Stimulated activated CD4-positive, alpha-beta T cell treated with anti-CD3 and anti-CD28 coated beads, Interleukin-12 subunit alpha, Interleukin-12 subunit beta, amount 100 ng/mL, for 24 hours (primary cell): ENCODE measurements at places on chromosomes 5 and 9.

DNA sequence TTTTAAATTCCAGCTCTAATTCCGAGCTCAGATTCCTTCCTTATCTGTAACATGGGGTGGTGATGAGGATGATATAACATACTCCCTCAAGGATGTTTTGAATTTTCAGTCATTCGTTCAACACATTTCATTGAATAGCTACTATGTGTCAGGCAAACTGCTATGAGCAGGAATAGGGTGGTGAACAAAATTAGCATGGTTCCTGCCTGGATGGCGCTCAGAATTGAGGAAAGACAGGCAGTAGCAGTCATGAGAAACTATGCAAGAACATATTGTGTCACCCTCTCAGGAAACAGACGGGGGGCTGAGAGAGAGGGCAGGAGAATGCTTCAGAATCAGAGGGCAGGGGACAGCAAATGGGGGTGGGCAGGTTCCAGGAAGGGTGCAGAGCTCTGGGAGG, 265.2 kb downstream of the NSG2 start:
- DNase-seq = no peak

DNA sequence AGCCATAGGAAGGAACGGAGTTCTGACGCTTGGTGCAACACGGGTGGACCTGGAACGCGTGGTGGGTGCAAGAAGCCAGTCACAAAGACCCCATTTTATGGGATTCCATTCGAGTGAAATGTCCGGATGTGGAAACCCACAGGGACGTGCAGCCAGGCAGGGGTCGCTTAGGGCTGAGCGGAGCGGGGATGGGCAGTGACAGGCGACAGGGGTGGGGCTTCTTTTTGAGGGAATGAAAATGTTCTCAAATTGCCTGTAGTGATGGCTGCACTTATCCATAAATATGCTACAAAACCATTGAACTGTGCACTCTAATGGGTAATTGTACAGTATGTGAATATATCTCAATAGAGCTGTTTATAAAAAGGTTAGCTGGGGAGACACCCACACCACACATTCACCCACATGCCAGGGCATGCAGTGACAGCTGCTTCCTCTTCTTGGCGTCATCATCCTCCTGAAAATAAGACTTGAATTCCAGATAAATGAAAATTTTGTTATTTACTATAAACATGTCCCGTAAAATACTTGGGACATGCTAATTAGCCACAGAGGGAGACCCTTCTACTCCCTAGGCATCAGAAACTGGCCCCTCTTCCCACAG, 71.3 kb upstream of the OLFM1 start:
- DNase-seq = no peak

DNA sequence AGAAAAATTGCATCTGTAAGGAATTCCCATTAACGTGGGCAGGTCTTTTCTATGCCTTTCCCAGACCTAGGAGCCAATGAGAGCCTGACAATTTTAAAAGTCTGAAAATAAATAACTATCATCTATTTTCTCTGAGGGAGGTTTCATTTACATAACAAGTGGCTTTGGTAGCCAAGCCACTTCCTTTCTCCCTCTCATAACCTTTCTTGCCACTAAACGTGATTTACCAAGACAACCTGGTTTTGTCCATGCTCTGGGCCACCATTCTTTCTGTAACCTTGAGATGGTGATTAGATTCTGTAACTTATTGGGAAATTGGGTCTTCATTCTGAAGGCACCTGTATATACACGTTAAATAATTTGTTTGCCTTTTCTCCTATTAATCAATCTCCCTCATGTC, 1046.9 kb downstream of the CDH12 start:
- no peak for DNase-seq

- DNase-seq = no peak
Observed at GRCh38 chr9:132982458-132982857, 4.0 kb downstream of the GFI1B start.

GRCh38 chr5:122262103-122262502, 49.9 kb upstream of the SNCAIP start:
- no peak for DNase-seq

DNA sequence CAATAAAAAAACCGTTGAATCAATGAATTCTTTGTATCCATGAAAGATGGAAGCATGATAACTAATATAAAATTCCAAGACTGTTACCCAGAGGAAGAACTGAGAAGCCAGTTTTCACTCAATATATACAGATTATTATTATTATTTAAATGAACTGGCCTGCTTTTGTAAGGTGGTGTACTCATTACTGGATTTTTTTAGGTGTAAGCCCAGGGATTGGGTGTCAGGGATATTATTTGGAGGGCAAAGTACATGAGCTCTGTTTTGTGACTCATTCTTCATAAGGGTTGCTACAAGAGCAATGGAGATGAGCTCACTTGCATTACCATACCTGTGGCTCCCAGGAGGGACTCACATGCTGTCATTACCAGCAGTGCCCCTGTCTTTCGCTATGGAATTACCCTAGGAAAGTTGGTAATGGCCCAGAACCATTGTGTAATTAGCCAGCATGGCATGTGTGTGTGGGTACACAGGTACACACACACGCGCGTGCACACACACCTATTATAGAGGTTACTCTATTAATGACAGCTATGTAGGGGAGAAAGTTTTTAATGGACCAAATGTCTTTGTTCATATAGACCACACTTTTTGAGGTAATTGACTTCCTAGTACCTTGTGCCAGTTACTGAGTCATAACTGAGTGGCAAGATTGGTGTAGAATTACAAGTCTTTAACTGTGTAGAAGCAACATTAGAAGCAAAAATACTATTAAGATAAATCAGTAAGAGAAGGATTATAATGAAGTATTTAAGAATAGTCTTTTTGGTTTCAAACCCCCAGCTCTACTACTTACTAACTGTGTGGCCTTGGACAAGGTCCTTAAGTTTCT, 143.4 kb downstream of the GDNF start:
- DNase-seq = no peak
